ENCODE measurements at places on chromosomes 6 and 20.
A peak's percentile ranks its signal among the peaks of the same experiment; 100 is the strongest.

DNA sequence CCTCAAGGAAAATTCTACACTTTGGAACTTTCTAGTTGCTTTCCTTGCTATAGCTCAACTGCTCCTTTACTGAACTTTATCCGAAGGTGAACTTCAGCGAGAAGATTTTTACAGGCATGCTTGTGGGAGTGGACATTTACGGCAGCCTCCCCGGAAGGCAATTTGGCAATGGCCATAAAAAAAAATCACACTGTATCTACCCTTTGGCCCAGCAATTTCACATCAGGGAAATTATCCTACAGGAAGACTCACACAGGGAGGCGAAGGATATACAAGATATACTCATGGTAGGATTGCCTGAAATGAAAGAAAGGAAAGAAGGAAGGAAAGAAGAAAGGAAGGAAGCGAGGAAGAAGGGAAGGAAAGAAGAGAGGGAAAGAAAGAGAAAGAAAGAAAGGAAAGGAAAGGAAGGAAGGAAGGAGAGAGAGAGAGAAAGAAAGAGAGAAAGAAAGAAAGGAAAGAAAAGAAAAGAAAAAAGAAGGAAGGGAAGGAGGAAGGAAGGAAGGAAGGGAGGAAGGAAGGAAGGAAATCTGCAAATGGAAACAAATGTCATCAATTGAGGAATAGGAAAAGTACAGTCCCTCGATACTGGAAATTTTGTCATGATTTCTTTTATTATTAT, 25.7 kb downstream of the OVOL2 start:
- DNase-seq, result no peak

- DNase-seq, result no peak
Measured at GRCh38 chr6:28368522-28368921, 18.8 kb downstream of the ZKSCAN3 start.

- DNase-seq, result no peak
Measured at GRCh38 chr6:138722425-138723371, 50.9 kb upstream of the CCDC28A start.

GRCh38 chr6:168194732-168195567, 115.9 kb upstream of the FRMD1 start:
- no peak for DNase-seq

GRCh38 chr6:63448229-63448628, 124.1 kb upstream of the LOC128125822 start:
- no peak for DNase-seq

- no peak for DNase-seq
Measured at GRCh38 chr6:158942349-158942748, 57.7 kb downstream of the RSPH3 start.

DNA sequence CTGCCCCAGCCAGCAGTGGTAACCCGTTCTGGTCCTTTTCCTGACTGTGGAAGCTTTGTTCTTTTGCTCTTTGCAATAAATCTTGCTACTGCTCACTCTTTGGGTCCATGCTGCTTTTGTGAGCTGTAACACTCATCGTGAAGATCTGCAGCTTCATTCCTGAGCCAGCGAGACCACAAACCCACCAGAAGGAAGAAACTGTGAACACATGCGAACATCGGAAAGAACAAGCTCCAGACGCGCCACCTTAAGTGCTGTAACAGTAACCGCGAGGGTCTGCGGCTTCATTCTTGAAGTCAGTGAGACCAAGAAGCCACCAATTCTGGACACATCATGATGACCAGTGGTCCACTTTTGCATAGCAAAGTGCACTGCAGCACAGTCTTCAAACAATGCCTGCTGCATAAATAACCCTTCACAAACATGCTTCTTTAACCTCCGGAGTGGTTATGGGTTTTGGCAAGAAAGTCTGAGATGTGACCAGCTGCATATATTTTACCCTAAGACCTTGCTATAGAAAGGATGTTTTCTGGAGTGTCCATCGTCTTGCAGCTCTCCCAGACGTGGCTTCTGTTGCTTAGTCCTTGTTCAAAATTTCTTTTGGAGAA, 8.9 kb upstream of the MUC22 start:
- DNase-seq, result no peak

DNA sequence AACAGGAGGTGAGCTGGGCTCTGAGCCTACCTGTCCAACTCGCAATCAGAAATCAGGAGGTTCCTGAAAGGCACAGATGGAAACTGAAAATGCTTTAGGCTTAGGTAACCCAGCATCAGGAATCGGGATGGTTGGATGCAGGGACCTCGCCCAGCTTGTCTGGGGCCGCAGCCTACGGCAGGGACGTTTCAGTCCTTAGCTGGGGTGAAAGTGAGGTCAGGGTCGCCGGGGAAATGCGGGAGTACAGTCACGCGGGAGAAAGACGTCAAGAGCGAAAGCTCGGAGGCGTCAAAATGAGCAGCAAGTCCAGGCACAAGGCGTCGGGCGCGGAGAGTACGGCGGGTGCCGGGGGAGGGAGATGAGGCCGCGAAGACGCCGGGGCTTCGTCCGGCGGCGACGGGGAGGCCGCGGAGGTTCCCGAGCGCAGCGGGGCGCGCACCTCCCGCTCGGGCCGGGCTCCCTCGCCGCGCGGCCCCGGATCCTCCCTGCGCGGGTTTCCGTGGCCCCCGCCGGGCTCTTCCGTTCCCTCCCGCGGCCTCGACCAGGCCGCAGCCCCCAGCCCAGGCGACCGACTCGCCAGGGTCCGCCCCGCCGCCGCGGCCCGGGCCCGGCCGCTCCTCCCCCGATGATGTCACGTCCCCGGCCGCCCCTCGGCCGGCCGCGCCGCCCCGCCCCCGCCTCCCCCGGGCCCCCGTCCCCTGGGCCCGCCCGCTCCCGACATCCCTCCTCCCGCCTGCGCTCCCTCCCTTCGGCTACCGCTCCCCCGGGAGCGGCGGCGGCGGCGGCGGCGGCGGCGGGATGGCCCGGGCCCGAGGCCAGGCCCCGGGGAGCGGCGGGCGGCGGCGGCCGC, at the start of gene EBF4:
Gene EBF4, plus strand, starts transcription at position 745 of the 850 bp plus-strand sequence. CDS start 866 bp downstream, outside the sequence.
- peak; percentile 60 for DNase-seq

DNA sequence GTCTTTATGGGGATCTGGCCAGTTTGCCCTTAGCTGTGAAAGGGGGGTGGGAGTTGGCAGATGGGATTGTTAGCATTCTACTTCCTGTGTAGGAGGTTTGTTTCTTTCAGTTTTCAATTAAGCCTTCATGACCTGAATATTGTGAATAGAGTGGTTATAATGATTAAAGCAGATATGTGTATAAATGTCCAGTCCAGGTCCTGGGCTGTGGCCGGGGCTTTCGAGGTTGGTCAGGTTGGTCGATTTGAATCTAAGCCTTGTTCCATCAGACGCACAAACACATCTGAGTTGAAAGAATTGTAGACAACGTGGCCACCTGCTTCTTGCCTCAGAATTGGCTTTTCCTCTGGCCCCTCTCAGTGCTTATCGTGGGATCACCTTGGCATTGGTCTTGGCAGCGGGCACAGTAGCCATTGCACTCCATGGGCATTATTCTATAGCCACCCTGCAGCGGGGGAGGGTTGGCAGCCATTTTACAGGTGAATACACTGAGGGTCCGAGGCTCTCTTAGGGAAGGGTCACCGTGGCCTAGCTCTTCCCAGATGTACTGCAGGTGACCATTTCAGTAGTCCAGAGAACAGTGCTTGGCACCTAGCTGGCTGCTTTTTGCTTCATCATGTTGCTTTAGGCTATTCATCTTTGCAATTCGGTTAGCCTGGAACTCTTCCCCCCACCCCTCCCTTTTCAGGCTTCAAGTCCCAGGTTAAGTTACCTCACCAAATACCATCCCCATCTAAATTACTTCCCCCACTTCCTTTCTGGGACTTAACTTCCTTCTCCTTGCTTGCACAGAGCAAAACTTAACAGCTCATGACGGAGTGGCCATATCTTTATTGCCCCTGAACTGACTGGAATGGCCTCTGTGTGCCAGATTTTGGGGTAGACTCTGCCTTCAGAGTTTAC, 1.1 kb downstream of the RNF114 start:
- no peak for DNase-seq

DNA sequence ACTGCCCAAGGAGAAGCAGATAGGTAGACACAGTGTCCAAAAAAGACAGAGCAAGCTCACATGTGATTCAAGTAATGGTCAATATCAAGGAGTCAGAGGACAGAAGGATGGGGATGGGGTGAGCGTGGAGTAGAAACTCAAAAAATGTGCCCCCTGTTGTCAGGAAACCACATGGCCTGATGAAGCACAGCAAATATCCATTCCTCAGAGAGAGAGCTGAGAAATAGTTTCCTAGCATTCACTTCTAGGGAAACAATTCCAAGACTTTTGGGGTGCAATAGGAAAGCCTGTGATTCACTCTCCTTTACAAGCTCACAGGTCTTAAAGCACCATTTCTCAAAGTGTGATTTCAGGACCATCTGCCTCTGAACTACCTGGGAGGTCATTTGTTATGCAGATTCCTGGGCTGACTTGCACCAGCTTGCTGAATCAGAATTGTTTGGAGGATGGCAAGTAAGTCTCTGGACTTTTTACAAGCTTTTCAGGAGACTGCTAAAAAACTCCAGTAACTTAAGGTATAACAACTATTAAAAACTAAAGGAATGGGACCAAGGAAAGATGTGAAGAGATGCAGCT, 432.8 kb downstream of the HDGFL1 start:
- no peak for DNase-seq

GRCh38 chr20:63740627-63741353, 1.2 kb downstream of the SLC2A4RG start:
- DNase-seq, result peak; percentile 43

GRCh38 chr6:116330511-116330910, 40.2 kb upstream of the DSE start:
- no peak for DNase-seq

DNA sequence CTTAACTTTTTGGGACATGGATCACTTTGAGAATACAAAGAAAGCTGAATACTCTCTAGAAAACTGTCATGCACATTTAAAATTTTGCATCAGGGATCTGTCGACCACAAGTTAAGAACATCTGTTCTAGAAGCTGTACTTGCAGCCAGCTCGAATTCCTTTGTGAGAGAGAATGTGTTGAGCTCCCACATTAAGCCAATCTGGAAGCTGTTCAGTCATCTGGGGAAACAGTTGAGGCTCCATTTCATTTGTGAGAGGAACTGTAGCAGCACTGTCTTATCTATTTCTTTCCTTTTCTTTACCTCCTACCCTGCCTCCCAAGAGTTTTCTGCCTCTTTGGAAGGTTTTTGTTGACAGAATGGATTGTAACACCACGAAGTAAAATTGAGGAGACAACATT, 50.8 kb downstream of the KAT14 start:
- DNase-seq, result no peak

- DNase-seq, result no peak
Measured at GRCh38 chr6:105803442-105803841, 282.7 kb upstream of the PRDM1 start.

- no peak for DNase-seq
Measured at GRCh38 chr20:45163083-45163803, 11.5 kb upstream of the PI3 start.

DNA sequence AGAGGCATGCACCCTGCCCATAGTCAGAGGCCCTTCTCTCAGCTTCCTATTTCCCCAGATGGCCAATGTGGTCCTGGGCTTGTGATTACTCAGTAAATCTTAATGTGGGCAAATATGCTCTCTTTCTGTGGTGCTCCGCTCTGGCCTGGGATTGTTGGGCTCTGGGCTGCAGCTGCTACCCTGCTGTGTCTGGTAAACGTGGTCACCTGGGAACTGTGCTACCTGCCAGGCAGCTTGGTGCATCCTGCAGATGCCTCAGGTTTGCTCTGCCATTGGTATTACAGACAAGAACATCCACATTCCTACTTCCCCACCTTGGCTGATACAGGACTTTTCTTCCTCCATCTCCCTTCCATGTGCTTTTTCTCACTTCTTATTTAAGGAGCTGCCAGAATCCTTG, 611.5 kb upstream of the IMPG1 start:
- no peak for DNase-seq

DNA sequence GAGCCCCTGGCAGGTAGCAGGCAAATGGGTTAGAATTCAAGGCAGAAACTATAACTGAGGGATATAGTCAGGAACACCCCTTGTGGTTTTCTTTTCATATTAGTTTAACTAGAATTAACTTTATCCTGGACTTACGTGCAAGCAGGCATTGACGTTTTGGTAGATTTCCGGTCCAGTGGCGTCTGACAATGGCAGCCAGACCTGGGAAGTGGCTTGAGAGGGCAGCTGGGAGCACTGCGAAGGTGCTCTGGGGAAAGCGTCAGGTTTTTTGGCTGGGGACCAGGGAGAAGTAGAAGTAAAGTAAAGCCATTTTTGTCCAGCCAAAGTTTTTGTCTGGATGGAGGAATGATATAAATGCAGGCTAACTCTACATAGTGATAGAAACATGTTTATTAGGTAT, 8.4 kb upstream of the ACSS1 start:
- no peak for DNase-seq

GRCh38 chr6:29924731-29925130, 17.6 kb upstream of the HLA-A start:
- DNase-seq, result no peak

DNA sequence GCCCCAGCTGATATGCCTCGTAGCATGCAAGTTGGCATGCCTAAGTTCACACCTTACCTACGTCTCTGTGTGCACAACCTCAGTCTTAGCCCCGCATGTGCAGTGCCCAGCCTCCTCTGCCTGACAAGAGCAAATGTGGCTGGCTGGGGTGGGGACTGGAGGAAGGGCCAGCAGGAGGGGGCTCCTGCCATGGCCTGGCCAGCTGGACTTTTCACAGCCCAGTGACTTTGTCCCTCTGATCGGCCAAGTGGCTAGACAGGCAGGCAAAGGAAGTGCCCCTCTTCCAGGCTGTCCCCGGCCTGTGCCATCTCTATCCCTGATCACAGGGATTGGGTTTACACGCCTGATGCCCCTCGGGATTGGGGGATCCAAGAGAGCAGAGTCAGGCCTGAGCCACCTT, 49.5 kb upstream of the SIRPA start:
- DNase-seq, result no peak

DNA sequence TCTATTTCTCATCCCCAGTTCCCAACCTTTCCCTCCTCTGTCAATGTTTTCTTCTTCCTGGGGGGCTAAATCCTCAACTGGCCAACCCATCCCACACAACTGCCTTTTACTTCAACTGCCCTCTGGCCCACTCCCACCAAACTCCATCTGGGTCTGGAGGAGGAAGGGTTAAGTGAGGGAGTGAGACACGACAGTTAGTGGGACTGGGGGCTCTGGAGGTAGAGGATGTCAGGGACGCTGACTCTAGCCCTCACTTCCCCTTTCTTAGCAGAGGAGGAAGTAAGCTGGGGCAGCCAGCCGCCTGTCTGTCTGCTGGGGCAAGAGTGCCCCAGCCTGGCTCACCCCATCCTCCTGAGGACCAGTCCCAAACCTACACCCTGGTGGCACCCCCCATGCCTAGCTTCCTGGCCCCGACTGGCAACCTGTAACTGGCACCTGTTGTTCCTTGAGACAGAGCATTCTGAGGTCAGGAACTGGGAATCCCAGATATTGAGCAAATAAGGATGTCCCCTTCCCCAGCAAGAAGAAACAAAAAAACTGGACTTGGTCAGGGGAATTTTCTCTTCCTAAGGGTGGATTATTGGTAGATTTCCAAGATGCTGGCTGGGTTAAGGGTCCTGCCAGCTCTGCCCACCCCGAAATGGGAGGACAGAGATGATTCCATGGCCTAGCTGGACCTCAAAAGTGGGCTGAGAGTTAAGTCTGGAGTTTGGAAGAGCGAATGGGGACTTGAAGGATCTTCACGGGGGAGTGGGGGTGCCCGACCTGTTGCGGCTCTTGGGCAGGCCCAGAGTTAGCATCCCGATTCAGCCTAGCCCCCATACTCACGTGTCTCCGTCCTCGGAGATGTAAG, 971 bp downstream of the NFKBIE start:
- no peak for DNase-seq

- DNase-seq, result no peak
Measured at GRCh38 chr6:11665604-11666326, 112.8 kb downstream of the ADTRP start.

Data from anterior cingulate cortex (tissue), 58 donors.